Activated CD4-positive, alpha-beta memory T cell treated with anti-CD3 and anti-CD28 coated beads for 36 hours (primary cell): ENCODE measurements at places on chromosomes 16 and 17. TPM values are rescaled to one million over a fixed set of nuclear protein-coding genes. Genes with fewer than 3 reads are reported as not detected.

WFDC1 gene
- total RNA-seq: not detected

MAP1LC3B gene
- total RNA-seq: 69.3 TPM

KRT15 gene
- total RNA-seq: not detected

ZNF594 gene
- 6.2 TPM for total RNA-seq

GAST gene
- not detected for total RNA-seq

CLEC18C gene
- not detected for total RNA-seq
